ENCODE measurements at places on chromosomes 7 and 10. TPM values are rescaled to one million over a fixed set of nuclear protein-coding genes. Genes with fewer than 3 reads are reported as not detected.

- no peak for DNase-seq
Measured at GRCh38 chr7:40133561-40134427, 628 bp downstream of the MPLKIP start.

GRCh38 chr7:20288036-20288435, 42.7 kb upstream of the ITGB8 start:
- DNase-seq, result no peak

- no peak for DNase-seq
Measured at GRCh38 chr10:61860964-61861758, 40.3 kb upstream of the ARID5B start.

DNA sequence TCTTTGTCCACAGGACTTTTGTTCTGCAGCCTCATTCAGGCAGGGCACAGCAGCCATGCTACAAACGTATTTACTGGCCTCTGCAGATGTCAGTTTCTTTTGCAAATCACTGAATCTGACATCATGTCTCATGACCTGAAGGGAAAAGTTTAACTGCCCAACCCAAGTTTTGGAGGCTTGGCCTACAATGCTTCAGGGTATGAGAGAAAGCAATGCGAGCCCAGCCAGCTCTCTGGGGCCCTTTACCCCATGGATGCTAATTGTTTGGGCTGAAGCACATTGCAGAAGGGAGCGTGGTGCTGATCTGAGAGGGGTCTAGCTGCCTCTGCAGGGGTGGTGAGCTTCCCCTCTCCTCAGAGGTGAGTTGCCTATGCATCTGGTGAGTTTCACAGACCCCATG, 179.9 kb upstream of the CXCL12 start:
- DNase-seq, result no peak

- DNase-seq, result no peak
Measured at GRCh38 chr10:22837351-22837750, 90.5 kb upstream of the ARMC3 start.

GRCh38 chr10:104328896-104329710, 9.2 kb downstream of the ITPRIP start:
- peak; percentile 63 for DNase-seq

DNA sequence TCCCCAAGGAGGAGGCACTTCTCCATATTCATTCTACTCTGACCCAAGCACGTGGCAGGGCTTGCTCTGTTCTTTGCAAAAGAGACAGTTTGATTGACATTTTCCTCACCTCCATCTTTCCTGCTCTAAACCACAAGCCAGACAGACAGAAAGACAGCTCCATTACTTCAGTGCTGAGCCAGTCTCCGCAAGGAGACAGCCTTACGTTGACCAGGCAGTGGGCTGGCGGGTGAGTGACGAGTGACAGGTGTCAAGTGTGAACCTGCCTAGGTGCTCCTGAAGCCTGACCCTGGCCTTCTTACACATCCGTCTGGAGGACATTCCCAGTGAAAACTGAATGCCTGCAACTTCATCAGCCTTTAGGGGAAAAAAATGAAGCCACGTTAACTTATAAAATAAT, 314.6 kb downstream of the TNS3 start:
- DNase-seq, result no peak

- peak; percentile 50 for DNase-seq
Measured at GRCh38 chr7:134890246-134891240, 95.8 kb upstream of the AGBL3 start.

DNA sequence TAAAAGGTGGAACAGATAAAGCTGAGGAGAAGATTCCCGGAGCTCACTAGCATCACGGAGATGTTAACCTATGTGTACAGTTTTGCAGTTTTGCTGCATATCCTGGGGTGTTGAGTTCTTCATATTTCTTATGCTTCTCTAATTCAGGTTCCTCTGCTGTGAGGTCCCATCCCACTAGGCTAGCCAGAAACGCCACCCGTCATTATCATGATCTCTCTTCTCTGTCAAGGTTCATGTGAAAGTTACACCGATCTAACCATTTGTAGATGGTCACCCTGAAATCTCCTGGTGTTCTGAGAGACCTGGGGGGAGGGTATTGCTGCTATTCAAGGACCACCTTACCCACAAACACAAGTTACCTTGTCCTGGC, 136.3 kb downstream of the CCDC71L start:
- no peak for DNase-seq

DNA sequence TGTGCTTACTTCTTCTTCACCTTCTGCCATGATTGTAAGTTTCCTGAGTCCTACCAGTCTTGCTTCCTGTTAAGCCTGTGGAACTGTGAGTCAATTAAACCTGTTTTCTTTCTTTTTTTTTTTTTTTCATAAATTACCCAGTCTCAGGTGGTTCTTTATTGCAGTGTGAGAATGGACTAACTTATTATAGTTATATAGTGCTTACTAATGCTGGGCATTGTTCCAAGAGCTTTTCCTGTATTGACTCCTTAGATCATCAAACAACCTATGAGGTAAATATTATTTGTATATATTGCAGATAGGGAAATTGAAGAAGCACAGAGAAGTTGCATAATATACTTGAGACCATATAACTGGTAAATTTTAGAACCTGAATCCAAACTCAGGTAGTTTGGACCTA, 98.1 kb downstream of the MBL2 start:
- DNase-seq, result no peak

DNA sequence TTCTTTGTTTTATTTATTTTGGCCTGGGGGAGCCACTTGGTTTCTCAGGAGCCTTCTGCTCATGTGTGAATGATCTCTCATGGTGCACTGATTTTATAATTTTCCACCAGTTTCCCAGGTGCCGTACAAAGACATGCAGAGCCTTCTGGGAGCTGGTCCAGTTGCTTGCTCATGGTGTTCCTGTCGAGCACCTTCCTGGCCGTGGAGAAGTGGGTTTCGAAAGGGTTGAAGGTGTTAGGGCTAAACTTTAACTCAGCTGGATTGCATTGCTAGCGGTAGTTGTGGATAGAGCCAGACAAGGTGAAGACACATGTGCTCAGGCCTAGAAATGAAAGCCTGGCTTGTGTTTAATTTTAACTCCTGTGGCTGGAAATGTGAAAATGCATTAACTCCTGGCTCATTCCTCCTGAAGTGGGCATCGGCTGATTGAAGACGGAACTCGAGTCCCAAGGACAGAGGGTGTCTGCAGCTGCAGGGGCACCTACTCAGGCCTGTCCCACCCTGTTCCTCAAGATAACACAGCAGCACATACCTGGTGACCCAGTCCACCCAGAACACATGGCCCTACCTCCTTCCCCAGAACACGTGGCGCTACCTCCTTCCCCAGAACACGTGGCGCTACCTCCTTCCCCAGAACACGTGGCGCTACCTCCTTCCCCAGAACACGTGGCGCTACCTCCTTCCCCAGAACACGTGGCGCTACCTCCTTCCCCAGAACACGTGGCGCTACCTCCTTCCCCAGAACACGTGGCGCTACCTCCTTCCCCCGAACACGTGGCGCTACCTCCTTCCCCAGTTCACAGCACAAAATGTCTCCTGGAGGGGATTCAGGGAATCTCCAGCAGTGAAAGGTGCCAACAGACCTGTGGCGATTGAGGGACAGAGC, 133.2 kb downstream of the WDR37 start:
- DNase-seq, result peak; percentile 61

GRCh38 chr10:117587036-117587435, 44.5 kb downstream of the EMX2 start:
- DNase-seq, result no peak

GRCh38 chr10:121791761-121792160, 136.1 kb downstream of the ATE1 start:
- DNase-seq, result no peak

- no peak for DNase-seq
Measured at GRCh38 chr10:82969405-82969804, 1094.4 kb downstream of the NRG3 start.

DNA sequence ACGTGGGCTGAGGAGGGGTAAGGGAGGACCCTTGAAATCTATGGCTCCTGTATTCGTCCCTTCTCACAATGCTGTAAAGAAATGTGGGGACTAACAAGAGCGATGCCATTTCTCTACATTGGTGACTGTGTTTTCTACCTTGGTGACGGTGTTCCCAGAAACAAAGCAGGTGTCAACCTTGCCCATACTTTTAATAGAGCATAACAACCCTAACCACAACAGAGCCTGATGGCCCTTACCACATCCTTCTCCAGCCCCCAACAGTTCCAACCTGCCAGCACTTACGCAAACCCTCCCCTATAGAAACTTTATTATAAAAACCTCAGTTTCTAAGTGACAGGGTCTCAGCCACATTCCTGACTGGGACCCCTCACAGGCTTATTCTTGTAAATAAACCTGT, 28.2 kb upstream of the ADCYAP1R1 start:
- DNase-seq, result no peak

- DNase-seq, result no peak
Measured at GRCh38 chr7:25847336-25848070, 304.5 kb upstream of the NFE2L3 start.

- no peak for DNase-seq
Measured at GRCh38 chr10:24826009-24826408, 102.3 kb upstream of the ARHGAP21 start.

DNA sequence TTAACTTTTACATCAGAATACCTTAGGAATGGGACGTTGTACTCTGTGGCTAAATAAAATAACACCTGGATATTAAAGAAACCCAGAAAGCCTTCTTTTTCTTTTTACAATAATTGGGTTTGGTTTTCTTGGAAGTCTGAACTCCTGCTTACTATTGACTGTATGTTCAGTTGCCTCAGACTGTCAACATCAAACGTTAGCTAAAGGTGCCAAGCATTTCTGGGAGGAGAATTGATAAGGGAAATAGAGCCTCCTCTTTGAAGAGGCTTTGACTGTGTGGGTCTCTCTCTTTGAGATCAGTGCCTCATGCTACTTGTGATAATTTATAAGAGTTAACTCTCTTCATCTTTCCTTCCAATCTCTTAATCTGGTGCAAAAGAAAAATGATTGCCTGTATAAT, 224.7 kb upstream of the BMPER start:
- no peak for DNase-seq

- peak; percentile 97 for DNase-seq
Measured at GRCh38 chr7:47327698-47328391, 254.1 kb downstream of the TNS3 start.

DNA sequence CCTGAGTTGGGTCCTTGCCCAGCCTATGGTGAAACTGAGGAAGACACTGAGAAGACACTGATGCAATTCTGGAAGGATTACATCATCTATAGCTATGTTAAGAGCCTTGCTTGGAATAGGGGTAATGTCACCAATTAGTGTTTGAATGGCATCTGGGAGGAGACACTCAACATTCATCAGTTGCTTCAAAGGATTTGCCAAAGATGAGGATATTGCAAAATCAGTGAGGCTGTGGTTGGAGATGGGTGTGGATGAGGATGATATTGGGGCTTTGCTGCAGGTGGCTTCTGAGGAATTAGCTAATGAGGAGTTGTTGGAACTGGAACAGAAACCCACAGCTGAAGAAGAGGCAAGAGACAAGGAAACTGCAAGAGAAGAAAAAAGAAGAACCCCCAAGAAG, 146.7 kb upstream of the SP4 start:
- DNase-seq, result no peak

GRCh38 chr10:49620286-49620810, 6.5 kb downstream of the CHAT start:
- no peak for DNase-seq

DNA sequence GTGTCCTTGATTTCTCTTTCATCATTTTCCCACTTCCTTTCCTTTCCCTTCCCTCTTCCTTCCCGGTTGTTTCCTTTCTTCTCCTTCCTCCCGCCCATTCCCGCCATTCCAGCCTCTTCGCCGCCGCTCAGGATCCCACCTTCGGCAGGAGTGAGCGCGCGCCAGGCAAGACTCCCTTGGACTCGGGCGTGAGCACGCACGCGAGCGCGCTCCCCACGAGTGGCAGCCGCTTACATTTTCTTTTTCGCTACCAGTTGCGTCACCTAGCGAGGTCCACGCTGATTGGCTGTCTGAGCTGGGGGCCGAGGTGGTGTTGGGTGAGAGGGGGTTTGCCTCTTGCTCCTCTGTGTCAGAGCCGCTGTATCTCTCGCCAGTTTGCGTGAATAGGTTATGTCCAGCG, 11.8 kb downstream of the ZAN start:
- DNase-seq, result peak; percentile 49

- DNase-seq, result no peak
Measured at GRCh38 chr10:122467701-122468100, 6.3 kb downstream of the HTRA1 start.

- no peak for DNase-seq
Measured at GRCh38 chr7:126305671-126306070, 947.1 kb downstream of the GRM8 start.

DNA sequence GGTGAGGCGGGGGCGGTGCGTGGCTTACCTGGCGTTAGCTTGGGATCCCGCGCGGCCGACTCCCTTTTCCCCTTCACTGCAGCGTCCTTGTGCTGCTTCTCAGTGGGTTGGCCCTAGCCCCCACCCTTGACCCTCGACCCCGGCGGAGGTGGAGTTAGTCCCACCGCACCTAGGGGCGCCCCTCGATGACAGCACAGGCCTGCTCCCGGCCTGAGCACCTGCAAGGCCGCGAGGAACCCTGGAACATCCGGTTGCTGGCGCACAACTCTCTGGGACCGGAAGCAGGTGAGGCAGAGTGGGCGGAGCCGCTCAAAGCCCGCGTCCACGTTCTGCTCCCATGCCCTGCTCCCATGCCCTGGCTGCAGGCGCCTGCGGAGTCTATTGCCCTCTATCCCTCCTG, 266.9 kb downstream of the USP6NL start:
- DNase-seq, result no peak

DNA sequence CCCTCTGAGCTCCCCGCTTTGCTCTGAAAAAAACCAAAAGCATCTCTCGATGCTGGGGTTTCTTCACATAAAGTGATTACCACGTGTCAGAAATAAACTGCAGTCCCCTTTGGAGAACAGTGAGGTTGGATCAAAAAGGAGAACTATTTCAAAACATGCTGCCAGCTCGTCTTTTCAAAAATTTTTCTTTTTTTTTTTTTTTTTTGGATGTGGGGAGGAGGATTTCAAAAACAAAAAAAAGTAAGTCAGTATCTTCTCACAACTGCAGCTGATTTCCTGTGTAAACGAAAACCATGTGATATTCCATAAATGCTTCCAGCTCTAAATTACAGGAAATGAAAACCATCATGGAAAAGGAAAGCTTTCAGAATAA, 155.0 kb upstream of the LYZL2 start:
- no peak for DNase-seq

- no peak for DNase-seq
Measured at GRCh38 chr7:109256762-109257560, 687.3 kb downstream of the DNAJB9 start.

- DNase-seq, result no peak
Measured at GRCh38 chr7:71942115-71942514, 470.0 kb downstream of the CALN1 start.

Gene PTN
- 6.8 TPM for total RNA-seq

Gene NKX2-3
- total RNA-seq, result not detected

Gene SYT15B
- 4.6 TPM for total RNA-seq

Gene VPS37D
- total RNA-seq, result 5.5 TPM

Gene HK1
- 106 TPM for total RNA-seq

Gene SPDYE16
- total RNA-seq, result 0.33 TPM

Gene LIPM
- not detected for total RNA-seq

Gene ELOVL3
- not detected for total RNA-seq

Gene LAMTOR4
- total RNA-seq, result 149 TPM
